ENCODE measurements at places on chromosomes 13 and 19.

DNA sequence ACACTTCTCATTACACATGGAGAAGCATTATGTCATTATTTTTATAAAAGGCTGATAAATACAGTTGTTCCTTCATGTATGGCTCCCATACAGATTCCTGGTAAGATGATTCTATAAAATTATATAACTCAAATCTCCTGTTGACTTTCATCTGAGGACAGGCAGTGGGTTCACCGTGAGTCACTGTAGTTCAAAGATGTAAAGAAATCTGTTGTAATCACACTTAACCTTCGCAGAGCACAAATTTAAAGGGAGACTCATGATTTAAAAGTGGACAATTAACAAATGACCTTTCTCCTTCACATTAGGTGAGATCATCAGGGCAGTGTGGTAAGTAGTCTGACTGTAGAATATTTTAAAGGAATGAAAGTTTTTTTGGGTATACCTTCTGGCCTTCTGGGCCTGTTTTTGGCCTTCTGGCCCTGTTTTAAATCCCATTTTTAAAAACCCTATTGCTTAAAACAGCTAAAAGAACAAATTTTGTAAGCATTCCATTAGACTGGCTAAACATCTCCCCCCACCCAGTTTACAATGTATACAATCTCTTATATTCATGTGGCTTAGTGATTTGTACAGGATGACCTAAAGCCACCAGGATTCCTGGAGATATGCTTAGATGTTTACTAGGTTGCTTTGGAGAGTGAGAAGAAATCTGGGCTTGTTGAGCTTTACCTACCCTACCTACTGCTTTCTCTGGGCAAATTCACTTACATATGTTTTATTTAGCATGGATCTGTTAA, 171.2 kb downstream of the ITGBL1 start:
- DNase-seq, result no peak

- DNase-seq, result no peak
These were observed 17.2 kb downstream of the BRSK1 start for GRCh38 chr19:55300886-55301458.

DNA sequence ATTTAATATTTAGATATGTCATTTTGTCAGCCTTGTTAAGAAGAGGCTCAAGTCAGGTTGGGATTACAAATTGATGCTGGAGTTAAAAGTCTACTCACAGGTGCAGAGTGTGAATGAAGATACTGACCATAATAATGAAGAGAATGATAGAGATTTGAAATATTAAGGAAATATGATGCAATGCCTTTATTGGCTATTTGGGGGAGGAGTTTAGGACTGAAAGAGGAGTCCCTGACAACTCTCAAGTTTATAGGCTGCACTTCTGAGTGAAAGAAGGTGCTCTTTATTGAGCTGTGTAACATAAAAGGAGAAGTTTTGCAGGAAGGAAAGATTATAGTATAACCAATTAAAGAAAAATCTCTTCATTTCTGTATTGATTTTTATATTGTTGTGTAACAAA, 827.7 kb upstream of the PCDH9 start:
- DNase-seq, result no peak

GRCh38 chr13:44402899-44403445, 29.3 kb downstream of the SERP2 start:
- DNase-seq, result no peak

- no peak for DNase-seq
These were observed 33.7 kb downstream of the VSTM1 start for GRCh38 chr19:54029930-54030490.

GRCh38 chr19:20858861-20859260, 64.2 kb upstream of the ZNF85 start:
- no peak for DNase-seq

GRCh38 chr13:94079876-94080275, 399.6 kb downstream of the DCT start:
- peak; percentile 82 for DNase-seq

DNA sequence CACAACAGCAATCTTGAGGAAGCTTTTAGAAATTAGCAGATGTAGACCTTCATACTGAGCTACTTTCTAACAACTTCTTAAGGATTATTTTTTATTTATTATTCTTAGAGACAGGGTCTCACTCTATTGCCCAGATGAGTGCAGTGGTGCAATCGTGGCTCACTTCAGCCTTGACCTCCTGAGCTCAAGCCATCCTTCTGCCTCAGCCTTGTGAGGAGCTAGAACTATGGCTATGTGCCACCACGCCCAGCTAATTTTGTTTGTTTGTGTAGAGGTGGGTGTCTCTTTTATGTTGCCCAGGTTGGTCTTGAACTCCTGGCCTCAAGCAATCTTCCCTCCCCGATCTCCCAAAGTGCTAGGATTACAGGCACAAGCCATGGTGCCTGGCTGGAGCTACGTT, 200.6 kb downstream of the TSHZ3 start:
- DNase-seq, result no peak

GRCh38 chr13:34156841-34157365, 339.0 kb downstream of the RFC3 start:
- no peak for DNase-seq

- DNase-seq, result no peak
These were observed 21.5 kb downstream of the VWA8 start for GRCh38 chr13:41939398-41939797.

- DNase-seq, result no peak
These were observed 76.3 kb downstream of the PEG3 start for GRCh38 chr19:56764196-56764695.

DNA sequence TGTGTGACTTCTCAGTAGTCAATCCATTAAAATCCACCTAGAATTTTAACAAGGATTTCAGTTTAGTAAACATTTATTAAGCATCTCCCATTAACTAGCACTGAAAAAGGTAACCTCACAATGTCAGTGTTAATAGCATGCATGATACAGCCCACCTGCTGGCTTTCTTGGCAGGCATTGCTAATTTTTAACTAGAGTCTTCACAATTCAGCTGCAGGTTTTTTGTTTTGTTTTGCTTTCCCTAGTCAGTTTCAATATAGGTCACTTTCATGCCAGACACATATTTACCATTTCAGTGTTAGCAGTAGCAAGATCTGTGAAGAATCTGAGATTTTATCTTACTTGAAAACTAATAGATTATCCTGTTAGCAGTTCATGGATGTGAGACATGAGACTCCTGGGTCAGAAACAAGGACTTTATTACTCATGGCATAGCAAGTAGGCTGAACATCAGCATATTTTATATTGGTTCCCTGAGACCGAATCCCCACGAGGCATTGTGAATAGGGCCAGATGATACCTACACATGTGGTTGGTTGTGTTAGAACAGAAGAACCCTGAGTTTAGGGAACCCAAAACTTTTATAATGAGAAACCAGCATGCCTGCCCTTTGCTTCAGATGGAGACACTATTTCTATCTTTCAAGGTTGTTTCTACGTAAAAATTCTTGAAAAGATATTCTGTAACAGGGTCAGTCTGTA, 198.0 kb upstream of the HTR2A start:
- no peak for DNase-seq

- no peak for DNase-seq
These were observed 2.5 kb downstream of the NAPA start for GRCh38 chr19:47512183-47512947.

GRCh38 chr19:11050323-11051114, 38.7 kb upstream of the LDLR start:
- no peak for DNase-seq

GRCh38 chr19:44735011-44735410, 13.5 kb upstream of the BCL3 start:
- DNase-seq, result no peak

GRCh38 chr19:46002678-46003275, 7.5 kb downstream of the CCDC61 start:
- DNase-seq, result no peak

- DNase-seq, result no peak
These were observed 28.1 kb downstream of the DHX34 start for GRCh38 chr19:47377208-47377701.

- DNase-seq, result no peak
These were observed 129.7 kb downstream of the SLC7A1 start for GRCh38 chr13:29465741-29466293.

- peak; percentile 69 for DNase-seq
These were observed 48.4 kb downstream of the CAB39L start for GRCh38 chr13:49395451-49395865.

DNA sequence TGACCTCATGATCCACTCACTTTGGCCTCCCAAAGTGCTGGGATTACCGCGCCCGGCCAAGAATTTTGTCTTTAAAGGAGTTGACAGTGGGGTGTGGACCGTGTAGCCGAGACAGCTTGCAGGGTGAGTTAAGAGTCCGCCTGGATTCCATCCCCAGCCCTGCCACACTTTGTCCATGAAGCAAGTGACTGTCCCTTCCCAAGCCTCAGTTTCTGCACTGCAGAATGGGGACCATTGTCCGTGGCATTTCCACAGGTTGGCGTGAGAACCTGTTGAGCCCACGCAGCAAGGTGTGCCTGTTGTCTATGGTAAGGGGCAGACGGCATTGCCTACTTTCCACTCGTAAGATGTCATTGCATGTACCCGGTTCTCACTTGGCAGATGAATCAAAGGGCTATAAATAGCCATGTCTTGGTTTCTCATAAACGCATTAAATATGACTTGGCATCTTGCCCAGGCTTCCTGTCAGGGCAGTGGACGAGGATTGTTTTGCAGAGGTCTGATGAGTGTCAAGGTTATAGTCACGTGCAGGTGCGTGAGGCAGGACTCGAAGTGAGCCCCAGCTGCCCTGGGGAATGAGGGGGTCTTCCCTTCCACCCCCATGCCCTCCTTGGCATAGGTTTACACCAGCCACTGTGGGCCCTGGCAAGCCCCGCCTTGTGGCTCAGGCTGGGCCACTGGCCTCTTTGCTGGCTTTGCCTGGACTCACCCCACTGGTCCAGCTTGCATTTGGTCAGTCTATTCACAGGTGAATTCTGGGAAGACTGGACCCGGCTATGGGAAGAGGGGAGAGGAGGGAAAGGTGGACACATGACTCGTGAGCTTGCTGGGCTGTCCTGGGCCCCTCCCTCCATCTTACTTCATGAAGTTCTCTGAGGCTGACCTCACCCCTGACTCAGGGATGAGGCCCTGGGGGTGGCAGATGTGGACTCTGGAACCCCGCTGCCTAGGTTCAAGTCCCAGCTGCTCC, 14.6 kb downstream of the FAM187B start:
- peak; percentile 79 for DNase-seq

- peak; percentile 81 for DNase-seq
These were observed at the start of gene REX1BD for GRCh38 chr19:18588611-18589379. REX1BD (plus strand) TSS chr19:18588798; CDS start chr19:18588802, 4 bp downstream.

- DNase-seq, result no peak
These were observed 8.0 kb upstream of the SBNO2 start for GRCh38 chr19:1182068-1182467.

DNA sequence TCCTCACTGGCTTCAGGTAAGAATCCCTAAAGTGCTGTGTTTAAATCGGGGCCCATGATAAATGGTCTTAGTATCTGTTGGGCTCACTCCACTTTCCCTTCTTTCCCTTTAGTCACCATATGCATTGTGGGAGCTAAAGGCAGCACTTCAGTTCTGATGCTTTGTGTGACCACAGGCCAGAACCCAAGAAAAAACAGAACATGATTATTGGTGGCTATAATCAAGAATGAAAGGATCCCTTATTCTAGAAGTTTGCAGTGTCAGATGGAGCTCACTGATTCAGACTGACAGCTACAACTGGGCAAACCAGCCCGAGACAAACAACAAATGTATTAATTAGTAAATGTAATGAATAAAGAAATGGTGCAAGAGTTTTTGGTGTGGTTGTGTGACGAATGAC, 57.3 kb upstream of the POMP start:
- no peak for DNase-seq

DNA sequence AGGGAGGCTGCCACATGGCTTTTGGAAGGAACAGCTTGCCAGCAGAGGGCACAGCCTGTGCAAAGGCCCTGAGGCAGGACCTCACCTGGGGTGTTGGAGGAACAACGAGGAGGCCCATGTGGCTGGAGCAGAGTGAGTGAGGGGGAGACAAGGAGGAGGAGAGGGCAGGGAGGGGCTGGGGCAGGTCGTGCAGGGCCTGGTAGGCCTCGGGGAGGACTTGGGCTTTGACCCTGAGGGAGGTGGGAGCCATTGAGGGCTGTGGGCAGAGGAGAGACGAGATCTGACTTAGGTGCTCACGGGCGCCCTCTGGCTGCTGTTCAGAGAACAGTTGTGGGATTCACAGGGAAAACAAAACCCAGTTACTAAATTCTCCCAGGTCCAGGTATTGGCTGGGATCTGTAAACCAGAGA, 25.2 kb downstream of the ZNRF4 start:
- no peak for DNase-seq
